Osteocyte (in vitro differentiated cells): ENCODE measurements at places on chromosomes 3 and 15. TPM values are rescaled to one million over a fixed set of nuclear protein-coding genes. Genes with fewer than 3 reads are reported as not detected.

The ITIH3 gene
- 0.59 and 0.78 TPM in 2 replicates for total RNA-seq

The CTXN2 gene
- not detected in 2 replicates for total RNA-seq

GRCh38 chr3:108393128-108393900 is 97.0 kb downstream of the HHLA2 start:
- no peak for DNase-seq

GRCh38 chr3:10280571-10280970 is 12.2 kb downstream of the GHRL start:
- no peak for DNase-seq

DNA sequence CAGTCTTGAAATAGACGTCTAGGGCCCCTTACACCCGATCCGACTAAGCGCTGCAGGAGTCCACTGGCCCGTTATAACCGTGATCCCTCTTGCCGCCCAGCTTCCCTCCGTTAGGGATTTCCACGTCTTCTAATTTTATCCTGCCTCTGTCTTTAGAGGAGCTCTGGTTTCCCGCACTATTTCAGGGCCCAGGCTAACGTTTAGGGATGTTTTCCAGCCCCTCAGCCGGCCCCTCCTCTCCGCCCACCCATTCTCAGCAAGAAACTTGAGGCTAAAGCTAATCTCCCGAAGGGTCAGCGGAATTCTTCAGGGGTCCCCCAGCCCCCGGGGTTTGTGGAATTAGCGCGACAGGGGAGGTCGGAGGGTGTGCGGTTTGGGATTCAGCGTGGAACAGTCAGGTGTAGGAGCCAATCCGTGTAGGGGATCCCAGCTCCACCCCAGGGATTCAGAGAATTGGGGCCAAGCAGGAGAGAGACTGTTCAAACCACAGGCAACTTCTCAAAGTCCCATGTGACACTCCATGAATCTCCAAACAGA is 1.6 kb downstream of the PTX3 start:
- DNase-seq, result no peak

DNA sequence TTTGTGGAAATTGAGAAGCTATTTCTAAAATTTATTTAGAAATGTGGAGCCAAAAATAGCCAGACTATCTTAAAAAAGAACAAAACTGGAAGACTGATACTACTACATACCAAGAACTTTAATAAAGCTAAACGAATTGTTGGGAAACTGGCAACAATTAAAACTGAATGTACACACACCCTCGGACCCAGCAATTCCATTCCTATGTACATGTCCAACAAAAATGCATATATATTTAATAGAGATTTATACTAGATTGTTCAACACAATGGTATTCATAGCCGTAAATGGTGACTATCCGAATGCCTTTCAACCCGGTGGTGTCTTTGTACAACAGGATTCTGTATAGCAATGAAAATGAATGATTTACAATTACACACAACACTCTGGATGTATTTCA is 136.5 kb upstream of the RASGRP1 start:
- DNase-seq, result no peak

- DNase-seq, result no peak
Observed at GRCh38 chr15:38868326-38869114, 303.9 kb upstream of the RASGRP1 start.

GRCh38 chr3:38586546-38587520 is 62.7 kb downstream of the SCN5A start:
- DNase-seq, result peak; percentile 63
